ENCODE measurements at places on chromosomes 3 and 15. TPM values are rescaled to one million over a fixed set of nuclear protein-coding genes. Genes with fewer than 3 reads are reported as not detected.
A peak's percentile ranks its signal among the peaks of the same experiment; 100 is the strongest.

DNA sequence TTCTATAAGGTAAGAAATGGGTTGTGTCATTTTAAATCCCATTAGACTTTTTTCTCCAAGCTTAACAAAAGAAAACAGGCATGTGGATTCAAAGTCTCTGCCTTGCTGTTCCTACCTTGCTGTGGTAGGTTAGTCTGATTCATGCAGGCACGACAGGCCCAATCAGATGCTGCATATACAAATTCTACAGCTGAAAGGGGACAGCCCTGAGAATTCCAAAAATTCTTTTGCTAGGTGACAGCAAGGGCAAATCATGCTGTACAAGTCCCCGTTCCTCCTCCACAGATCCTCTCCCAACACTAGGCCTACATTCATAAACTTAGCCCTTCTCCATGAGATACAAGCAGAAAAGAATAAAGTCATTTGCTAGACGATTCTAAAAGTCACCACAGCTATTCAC is 161.2 kb upstream of the THBS1 start:
- H3K36me3 ChIP-seq = no peaks in the 10 kb centered on the region
- no peak overlapping the region for H3K4me3 ChIP-seq
- no peak overlapping the region for H3K27ac ChIP-seq
- H3K27me3 ChIP-seq = no peaks in the 10 kb centered on the region
- no peak for DNase-seq

- DNase-seq = no peak
- H3K27ac ChIP-seq = no peak overlapping the region
- H3K4me1 ChIP-seq = no peaks in the 10 kb centered on the region
- no peaks in the 10 kb centered on the region for H3K36me3 ChIP-seq
- H3K4me3 ChIP-seq = no peak overlapping the region
Observed at GRCh38 chr3:161415506-161416231, 44.4 kb upstream of the SPTSSB start.

DNA sequence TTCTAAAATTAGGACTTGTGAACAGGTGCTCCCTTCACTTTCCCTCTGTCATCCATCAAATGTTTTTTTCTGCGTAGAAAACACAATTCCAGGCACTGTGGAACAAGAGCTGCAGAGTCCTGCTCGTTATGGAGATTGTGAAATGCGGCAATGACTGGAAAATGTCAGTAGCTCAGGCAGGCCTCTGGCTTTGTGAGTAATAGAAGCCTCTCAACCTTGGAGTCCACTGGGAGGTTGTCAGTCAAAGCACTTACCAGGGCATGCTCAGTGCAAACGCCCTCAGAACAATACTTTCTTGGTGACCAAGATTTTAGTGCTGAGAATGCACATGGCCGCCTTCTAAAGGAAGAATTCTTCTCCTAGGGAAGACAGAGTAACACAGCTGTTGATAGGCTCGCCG is 26.7 kb upstream of the MED12L start:
- no peak overlapping the region for H3K4me3 ChIP-seq
- H3K36me3 ChIP-seq = no peaks in the 10 kb centered on the region
- no peak for DNase-seq
- no peak overlapping the region for H3K27ac ChIP-seq

DNA sequence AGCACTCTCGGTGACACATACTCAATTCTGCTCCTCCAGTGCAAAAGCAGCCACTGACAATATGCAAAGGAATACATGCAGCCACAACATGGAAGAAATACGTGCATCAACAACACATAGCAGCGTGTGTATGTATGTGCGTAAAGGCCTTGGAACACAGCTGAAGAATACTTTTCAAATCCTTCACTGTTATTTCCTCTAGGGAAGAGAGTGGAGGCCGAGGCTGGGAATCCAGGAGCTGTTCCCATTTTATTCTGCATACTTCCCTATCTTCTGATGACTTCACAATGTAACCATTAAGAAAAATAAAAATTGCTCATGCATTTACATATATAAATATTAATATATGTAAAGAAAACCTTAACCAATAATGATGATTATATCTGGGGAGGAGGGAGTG is 36.6 kb upstream of the MGLL start:
- H3K4me3 ChIP-seq = no peak overlapping the region
- DNase-seq = no peak
- no peaks in the 10 kb centered on the region for H3K27me3 ChIP-seq

GRCh38 chr3:187836823-187837770 is 91.8 kb upstream of the BCL6 start:
- no peak overlapping the region for H3K4me3 ChIP-seq
- no peaks in the 10 kb centered on the region for H3K4me1 ChIP-seq
- no peak for DNase-seq
- no peaks in the 10 kb centered on the region for H3K36me3 ChIP-seq
- no peak overlapping the region for H3K27ac ChIP-seq

DNA sequence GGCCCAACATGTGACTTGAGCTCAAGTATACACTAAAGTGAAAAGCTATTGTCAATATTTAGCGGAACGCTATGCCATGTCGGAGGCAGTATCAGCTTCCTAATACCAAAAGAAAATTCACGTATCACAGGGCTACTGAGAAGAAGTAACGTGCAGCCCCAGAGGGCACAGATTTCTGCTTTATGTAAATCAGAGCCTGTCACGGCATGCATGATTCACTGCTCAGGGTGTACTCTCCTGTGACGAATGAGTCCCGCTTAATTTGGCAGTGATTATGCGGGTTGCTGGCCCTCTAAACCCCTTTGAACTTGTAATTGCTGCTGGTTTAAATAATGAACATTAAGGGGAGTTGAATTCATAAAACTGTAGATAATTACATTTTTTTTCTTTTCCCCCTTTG is 85.3 kb downstream of the MEIS2 start:
- no peak overlapping the region for H3K27ac ChIP-seq
- H3K4me1 ChIP-seq = no peaks in the 10 kb centered on the region
- H3K4me3 ChIP-seq = no peak overlapping the region
- H3K27me3 ChIP-seq = peaks cover 2% of the 10 kb centered on the region
- DNase-seq = no peak

- DNase-seq = no peak
- H3K4me3 ChIP-seq = no peak overlapping the region
- peaks cover 34% of the 10 kb centered on the region for H3K4me1 ChIP-seq
- no peaks in the 10 kb centered on the region for H3K36me3 ChIP-seq
- H3K27ac ChIP-seq = peak overlapping the region; percentile 65
- H3K27me3 ChIP-seq = no peaks in the 10 kb centered on the region
Observed at GRCh38 chr15:85618228-85618505, 176.6 kb downstream of the KLHL25 start.

Gene ERC2
- total RNA-seq = not detected

DNA sequence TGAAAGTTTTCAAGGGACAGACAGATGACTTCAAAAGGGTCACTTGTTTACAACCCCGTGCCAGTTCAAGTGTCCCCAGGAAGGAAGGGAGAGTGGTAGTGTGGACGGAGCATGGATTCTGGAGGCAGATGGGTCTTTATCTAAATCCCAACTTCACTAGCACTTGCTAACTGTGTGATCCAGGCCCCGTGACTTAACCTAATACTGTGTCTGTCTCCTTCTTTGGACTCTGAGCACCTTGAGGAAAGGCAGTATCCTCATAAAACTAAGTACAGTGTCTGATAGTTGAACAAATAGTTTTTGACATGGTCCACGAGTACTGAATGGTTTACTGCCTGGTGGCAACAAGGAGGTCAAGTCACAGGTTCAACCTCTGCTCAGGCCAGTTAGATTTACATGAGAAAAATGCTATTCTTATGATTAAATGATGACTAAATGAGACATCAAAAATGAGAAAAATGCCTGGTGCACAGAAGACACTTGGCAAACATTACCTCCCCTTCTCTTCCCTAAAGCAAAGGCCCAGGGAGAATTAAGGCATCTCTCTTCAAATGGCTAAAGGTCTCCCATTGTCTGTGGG is 48.9 kb downstream of the ABCC5 start:
- no peaks in the 10 kb centered on the region for H3K4me1 ChIP-seq
- H3K36me3 ChIP-seq = peaks cover 11% of the 10 kb centered on the region
- H3K4me3 ChIP-seq = no peak overlapping the region
- H3K27me3 ChIP-seq = no peaks in the 10 kb centered on the region
- no peak overlapping the region for H3K27ac ChIP-seq

Gene ESYT3
- not detected for total RNA-seq

GRCh38 chr15:35867356-35867755 is 321.4 kb upstream of the DPH6 start:
- no peak overlapping the region for H3K4me3 ChIP-seq
- no peaks in the 10 kb centered on the region for H3K27me3 ChIP-seq
- H3K36me3 ChIP-seq = no peaks in the 10 kb centered on the region
- H3K4me1 ChIP-seq = no peaks in the 10 kb centered on the region

All from CD4-positive, alpha-beta T cell (primary cell).